ENCODE measurements at places on chromosomes 6 and 20.

- DNase-seq = peak; percentile 50
These were observed 9.7 kb upstream of the FBXL4 start for GRCh38 chr6:98957450-98957849.

- DNase-seq = no peak
These were observed 123.4 kb upstream of the AFDN start for GRCh38 chr6:167703347-167703746.

DNA sequence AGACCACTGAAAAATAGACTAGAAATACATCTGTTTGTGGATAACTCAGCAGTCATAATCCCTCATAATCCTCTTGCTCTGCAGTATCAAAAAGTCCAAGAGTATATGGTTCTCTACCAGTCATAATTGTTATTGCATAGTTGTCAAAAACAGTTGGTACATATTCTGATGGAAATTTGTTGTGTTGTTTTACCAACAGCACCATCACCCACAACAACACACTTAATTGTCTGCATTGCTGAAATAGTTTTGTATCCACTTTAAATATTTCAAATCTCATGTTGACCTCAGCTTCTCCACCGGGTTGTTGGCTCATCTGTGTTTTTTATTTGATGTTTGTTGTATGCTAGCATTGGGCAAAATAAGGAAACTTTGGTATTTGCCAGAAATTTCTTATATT is 39.4 kb downstream of the ITCH start:
- peak; percentile 11 for DNase-seq

GRCh38 chr20:9590189-9590588 is 75.8 kb downstream of the LAMP5 start:
- DNase-seq = no peak

GRCh38 chr6:160767647-160768019 is 65.6 kb downstream of the PLG start:
- no peak for DNase-seq
